ENCODE measurements at places on chromosomes 2 and 18.

GRCh38 chr2:137857881-137858280 lies 106.4 kb upstream of the HNMT start:
- DNase-seq: no peak

DNA sequence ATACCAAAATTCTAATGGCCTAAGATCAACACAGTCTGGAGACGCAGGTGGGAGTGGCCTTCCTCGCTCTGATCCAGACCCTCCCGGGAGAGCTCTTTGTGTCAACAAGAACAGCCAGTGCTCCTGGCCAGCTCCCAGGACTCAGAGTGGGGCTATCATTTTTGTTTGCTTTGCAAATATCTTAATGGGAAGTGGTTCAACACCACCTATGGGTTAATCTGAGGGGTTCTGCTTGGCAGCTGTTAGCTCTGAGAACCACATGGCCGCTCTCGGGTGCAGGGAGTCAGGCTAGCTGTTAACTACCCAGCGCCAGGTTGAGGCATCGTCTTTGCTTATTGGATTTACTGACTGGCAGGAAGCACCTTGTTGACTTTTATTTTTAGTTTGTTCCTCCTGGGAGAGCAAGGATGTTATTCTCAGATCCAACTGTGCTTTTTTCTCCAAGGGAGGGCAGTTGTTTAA lies 184.8 kb upstream of the SP5 start:
- DNase-seq: no peak

- no peak for DNase-seq
Observed at GRCh38 chr2:158291544-158292180, 164.9 kb downstream of the CCDC148 start.

DNA sequence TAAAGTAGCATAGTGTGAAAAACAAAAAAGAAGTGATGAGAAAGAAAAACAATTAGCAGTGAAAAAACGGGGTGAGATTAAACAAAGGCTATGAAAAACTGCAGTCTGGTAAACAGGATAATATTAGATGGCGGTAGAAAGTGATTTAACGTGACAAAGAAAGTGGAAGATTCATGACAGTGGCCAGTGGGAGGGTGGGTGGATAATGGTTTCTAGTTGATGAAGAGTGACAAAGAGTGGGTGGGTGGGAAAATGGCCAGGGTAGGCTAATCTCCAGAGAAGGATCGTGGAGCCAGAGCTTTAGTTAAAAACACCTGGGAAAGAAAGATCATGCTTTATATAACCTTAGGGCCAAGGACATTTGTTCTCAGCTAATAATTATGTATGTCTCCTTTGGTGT lies 1667.8 kb downstream of the LRP1B start:
- DNase-seq: no peak

DNA sequence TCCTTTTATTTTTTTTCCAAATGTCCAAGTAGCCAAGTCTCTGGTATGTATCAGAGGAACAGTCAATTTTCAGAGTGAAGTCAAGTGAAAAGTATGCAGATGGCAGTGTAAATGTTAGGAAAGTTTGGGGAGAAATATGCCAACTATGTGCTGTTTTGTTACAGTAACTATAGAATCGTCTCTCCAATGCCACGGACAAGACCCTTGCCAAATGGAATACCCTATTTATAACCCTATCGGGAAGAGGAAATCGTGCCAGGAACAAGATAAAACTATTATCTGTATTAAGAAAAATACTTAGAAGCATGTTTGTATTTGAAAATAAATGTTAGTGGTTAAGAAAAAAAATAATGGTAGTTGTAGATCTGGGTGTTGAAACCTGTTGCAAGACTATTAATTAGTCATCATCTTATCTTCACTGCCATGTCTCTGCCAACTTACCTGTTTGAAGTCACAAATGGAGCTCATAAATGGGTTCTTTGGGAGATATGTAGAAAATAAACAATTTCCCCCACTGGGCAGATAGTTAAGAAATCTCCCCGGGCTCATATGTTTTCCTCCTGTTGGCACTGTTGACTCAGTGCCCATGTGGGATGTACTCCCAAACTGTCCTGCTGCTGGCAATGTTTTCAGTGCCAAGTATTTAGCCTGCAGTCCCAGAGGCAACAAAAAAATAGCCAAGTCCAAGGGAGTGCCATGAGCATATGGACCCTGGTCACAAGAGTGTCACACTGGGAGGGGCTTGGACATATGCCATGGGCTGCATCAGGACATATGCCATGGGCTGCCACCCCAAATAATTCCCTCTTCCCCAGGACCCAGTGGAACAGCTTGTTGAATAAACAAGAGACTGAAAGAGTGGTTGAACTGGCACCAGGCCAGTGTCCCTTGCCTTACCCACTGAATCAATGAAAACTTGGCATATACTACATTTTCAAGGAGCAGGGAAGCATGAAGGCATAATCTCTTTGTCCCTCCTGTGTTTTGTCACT lies 366.9 kb downstream of the OSR1 start:
- no peak for DNase-seq

GRCh38 chr2:127647242-127648190 lies 1.6 kb downstream of the GPR17 start:
- no peak for DNase-seq

Measured in central memory CD4-positive, alpha-beta T cell (primary cell).